GM18507 (cell line): ENCODE measurements at places on chromosomes 1 and 21.

DNA sequence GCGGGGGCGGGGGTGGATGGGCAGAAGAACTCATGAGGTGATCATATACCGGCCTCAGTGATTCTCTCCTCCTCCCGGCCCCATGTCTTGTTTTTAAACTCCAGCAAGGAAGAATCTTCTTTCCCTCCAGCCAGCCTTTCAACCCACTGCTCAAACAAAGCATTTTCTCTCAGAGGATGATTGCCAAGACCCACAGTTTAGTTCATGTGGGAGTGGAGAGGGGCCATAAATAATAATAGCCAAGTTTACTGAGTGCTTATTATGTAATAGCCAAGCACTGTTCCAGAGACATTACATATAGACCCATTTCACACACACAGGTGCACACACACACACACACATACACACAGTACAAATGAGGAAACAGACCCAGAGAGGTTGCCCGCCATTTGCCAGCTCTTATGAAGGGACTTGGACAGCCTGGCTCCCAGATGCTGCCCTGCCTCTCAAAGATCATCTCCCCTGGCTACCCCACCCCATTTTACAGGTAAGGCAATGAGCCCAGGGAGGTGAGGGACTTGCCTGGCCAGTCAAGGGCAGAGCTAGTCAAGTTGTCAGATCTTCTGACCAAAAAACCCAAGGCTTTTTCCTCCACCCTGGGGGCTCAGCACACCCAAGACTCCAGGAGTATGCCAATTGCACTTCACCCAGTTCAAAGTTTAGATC is 18.0 kb upstream of the BCAR3 start:
- DNase-seq: no peak

- no peak for DNase-seq
These were observed 365.4 kb downstream of the NEGR1 start for GRCh38 chr1:71916894-71917293.

DNA sequence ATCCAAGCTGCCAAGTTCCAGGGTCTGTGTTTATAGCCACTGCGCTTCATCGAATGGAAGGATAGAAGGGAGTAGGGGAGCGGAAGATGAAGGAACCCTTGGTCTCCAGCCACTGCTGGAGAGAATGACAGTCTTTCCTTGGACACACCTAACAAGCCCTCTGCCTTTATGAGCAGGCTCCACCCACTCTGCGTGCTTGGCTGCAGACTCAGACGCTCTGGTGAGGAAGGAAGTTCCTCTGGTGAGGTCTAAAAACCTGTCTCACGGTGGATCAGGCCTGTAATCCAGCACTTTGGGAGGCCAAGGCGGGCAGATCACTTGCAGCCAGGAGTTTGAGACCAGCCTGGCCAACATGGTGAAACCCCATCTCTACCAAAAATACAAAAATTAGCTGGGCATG is 55.4 kb downstream of the MATN1 start:
- no peak for DNase-seq

DNA sequence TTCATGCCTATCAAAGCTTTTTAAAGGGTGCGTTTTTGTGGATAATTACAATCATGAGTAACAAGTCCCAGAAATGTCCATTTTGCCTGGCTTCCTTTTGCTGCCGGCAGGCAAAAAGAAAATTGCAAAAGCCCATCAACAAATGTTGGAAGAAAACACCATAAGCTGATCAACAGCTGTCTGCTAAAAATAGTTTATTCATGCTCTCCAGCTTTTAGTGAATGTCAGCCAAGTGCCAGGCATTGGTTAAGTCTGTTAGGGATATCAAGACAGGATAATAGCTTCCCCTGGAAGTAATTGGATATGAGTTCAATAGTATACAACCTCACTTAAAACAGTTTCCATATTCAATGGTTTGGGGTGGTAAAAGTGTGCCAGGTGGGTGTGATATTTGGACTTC is 13.6 kb upstream of the AGMAT start:
- DNase-seq: no peak

DNA sequence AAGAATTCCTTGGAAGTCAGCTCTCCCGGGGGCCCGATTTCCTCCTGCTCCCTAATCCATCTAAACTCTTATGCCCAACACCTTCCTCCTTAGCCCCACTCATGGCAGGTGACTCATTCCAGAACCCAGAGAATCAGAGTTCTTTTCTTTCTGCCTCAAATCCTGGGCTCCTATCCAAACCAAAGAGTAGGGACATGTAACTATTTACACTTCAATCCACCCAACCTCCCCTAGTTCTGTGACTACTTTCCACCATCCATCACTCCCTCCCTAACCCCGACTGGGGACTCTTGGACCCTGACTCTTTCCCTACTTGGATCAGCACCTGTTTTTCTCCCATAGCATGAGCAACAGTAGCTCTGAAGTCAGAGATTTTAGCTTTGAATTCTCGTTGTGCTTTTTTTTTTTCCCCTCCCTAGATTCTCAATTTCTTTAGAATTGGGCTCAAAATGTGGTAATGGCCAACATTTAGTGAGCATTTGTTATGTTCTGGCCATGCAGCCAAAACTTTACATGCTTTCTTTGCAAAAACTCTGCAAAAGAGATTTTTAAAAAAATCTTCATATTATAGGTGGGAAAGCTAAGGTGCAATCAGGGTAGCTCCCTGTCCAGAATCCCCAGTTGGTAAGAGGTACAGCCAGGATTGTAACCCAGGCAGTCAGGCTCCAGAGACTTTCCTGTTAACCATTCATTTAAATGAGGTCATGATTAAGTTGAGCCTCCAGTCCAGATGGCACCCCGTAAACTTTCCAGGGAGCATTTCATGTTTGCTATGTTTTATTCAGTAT is 7.5 kb upstream of the CYP4A11 start:
- no peak for DNase-seq

GRCh38 chr1:101967871-101968270 is 28.9 kb downstream of the OLFM3 start:
- no peak for DNase-seq

DNA sequence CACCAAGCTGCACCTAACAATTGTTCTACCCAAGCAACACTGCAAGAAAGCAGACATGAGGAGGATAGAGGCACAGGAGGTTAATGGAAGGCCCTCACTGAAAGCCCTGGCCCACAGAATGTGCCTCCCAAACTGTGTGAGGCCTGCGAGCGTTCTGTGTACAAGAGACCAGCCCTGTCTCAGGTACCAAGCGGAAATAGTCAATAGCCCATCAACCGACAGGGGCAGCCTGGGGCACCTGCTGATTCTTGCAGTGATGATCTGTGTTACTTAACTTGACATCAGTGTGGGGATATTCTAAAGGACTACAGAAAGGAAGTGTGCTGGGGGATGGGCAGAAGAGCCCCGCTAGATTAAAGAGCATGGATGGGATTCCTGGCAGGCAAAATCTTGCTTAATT is 392.4 kb downstream of the KCNH1 start:
- DNase-seq: no peak

DNA sequence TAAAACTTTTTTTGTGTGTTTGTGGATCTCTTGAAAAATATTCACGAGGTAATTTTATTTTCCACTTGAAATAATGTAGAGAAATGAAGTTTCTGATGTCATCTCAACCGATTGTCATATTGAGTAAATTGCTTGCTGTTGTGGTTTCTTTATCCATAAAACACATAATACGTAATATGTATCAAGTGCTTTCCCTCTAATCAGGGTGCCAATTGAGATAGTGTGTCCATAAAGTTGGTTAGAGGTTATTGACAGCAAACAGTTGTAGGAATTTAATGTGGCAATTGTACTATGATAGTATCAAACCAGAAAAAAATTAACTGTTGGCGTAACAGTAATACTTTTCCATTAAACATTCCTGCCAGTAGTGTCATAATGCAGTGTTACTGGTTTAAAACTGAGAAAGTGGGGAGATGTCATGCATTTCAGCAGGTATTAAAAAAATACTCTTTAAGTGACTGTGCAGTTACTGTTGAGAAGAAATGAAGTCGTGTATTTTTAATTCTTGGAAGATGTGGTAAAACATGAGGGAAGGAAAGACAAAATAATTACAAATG is 38.3 kb downstream of the USP25 start:
- DNase-seq: no peak

DNA sequence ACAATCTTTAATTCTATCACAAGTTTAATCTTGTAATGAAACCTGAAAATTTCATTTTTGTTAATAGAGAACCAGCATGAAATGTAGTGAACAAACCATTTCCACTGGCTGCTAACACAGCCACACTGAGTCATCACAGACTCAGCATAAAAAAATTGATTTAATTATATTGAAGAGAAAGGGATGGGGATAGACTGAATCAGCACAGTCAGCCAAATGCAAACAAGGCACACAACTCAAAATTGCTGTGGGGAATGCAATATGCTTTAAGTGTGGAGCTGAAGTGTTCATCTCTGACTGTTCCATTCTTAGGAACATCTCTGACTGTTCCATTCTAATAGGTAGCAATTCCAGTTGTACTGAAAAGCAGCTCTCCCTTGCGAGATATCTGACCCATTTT is 299.8 kb downstream of the MRPL39 start:
- no peak for DNase-seq

- DNase-seq: no peak
These were observed 7.4 kb downstream of the BTBD8 start for GRCh38 chr1:92087542-92087941.

GRCh38 chr1:181369416-181369815 is 113.9 kb upstream of the CACNA1E start:
- DNase-seq: no peak

GRCh38 chr1:173100476-173101107 is 49.9 kb upstream of the TNFSF18 start:
- DNase-seq: no peak

DNA sequence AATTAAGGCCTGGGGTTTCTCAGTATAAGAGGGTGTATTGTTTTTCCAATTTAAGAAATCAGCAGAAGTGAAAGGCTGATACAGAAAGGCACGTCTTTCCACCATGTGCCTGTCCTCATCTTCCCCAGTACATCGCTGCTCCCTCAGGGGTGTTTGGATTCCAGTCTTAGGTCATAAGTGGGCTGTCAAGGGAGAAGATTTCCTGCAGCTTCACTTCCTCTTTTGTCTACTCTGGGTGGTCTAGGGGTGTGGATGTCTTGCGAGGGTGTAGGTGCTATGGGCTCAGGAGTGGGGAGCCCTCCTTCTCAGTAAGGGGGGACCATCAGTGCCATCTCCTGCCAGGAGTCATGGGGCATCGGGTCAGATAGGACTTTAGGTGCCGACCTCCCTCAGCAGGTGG is 999.8 kb upstream of the NCAM2 start:
- no peak for DNase-seq

GRCh38 chr1:8357329-8358101 is 39.6 kb downstream of the SLC45A1 start:
- no peak for DNase-seq

DNA sequence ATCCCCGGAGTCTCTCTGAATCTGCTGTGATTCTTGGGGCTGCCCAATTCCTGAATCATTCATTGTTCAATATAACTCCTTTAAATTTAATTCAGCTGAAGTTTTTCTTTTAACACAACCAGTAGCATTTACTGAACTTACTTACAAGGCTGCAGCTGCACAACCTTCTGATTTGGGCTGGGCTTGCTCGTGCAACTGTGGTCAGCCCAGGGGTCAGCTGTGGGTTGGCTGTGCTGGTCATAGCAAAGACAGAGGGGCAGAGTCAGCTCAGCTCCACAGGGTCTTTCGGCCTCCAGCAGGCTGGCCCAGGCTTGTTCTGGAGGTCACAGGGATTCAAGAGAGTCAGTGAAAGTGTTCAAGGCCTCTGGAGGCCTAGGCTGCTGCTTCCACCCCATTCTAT is 186.1 kb downstream of the MATN1 start:
- DNase-seq: no peak

GRCh38 chr1:78549891-78550290 is 59.1 kb downstream of the PTGFR start:
- no peak for DNase-seq

DNA sequence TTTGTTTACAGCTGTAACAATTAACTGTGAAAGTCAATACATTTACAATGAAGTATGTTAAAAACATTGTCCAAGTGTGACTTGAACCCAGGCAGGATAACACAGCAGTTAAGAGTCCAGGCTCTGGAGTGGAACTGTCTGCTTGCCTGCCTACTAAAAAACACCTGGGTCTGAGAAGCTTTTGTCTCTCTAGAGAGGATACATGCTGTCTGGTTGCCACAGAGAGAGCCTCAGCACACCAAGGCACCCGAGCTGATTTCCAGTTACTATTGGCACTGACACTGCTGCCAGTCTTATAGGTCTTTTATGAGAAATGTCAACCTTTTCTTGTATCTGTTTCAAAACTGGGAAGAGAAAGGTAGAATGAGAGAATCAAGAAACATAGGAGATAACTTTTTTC is 20.2 kb upstream of the RALGPS2 start:
- no peak for DNase-seq

DNA sequence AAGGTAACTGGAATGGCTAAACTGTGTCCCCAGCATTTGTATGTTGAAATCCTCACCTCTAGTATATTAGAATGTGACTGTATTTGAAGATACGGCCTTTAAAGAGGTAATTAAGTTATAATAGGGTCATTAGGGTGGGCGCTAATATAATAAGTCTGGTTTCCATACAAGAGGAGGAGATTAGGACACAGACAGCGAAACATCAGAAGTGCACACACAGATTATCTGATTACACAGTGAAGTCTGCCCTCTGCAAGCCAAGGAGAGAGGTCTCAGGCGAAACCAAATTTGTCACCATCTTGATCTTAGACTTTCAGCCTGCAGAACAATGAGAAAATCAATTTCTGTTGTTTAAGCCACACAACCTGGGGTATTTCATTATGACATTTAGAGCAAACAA is 2233.1 kb downstream of the MRPL39 start:
- DNase-seq: no peak

- DNase-seq: no peak
These were observed 1.2 kb downstream of the MIER1 start for GRCh38 chr1:66925944-66926343.

DNA sequence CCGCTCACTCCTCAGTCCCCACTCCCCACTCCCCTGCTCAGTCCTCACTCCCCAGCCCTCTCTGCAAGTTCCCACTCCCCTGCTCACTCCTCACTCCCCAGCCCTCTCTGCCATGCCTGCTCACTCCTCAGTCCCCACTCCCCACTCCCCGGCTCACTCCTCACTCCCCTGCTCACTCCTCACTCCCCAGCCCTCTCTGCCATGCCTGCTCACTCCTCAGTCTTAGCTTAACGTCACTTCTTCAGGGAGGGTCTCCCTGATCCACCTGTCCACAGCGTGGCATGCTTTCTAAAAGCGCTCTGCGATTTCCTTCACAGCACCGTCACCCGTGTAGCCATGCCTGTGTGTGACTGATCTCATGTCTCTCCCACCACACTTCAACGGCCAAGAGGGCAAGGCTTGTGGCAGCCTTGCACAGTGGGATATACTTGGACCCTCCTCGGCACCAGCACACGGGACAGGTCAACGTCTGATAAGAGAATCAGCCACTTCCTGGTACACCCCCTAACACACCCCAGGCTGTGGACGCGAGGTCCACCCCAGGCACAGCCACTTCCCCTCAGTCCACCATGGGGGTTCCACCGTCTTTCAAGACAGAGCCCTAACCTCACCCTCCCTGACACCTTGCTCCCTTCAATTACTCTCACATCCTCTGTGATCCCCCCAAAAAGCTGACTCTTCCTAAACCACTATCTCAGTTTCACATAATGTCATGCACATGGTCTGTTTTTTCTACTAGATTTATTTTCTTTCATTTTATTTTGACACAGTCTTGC is 14.0 kb downstream of the PRDM15 start:
- no peak for DNase-seq
